ENCODE measurements at places on chromosomes 13 and 19.

GRCh38 chr13:65921933-65922332 is 1308.2 kb downstream of the PCDH9 start:
- no peak for DNase-seq

GRCh38 chr13:26051657-26052311 is at the start of gene SHISA2:
TSS of gene SHISA2 (minus strand) at chr13:26052016. CDS start at chr13:26050975, 1,041 bp downstream.
- DNase-seq = no peak

- no peak for DNase-seq
Observed at GRCh38 chr19:45244133-45244794, 943 bp downstream of the EXOC3L2 start.

DNA sequence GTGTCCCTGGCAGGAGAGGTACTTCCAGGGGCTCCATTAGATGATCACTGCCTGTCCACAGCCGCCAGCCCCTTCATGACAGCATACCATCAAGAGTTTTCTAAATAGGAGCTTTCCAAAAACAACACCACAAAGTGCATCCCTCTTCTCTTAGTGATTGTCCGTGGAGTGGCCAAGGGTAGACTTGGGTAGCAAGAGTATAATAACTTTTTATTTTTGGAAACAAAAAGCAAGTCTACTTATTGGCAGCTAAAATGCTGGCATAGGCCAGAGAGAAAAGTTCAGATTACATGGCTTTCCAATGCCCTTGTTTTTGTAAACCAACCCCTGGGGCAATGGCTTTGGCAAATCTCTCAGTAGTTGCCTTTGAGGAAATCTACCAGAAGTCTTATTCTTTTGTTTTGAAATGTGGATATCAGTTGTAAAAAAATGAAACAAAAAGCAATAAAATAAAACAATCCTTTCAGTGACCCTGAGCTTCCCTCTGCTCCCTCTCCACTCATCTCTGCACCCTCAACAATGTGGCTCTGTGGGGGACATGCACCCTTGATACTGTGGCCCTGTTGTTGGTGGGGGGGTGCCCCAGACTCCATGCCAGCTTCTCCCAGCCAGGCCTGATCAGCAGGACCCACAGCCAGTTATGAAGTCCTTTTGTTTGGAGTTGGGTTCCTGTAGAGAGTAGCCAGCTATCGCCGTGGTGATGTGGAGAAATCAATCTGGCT is 294.1 kb downstream of the DLEU7 start:
- no peak for DNase-seq

DNA sequence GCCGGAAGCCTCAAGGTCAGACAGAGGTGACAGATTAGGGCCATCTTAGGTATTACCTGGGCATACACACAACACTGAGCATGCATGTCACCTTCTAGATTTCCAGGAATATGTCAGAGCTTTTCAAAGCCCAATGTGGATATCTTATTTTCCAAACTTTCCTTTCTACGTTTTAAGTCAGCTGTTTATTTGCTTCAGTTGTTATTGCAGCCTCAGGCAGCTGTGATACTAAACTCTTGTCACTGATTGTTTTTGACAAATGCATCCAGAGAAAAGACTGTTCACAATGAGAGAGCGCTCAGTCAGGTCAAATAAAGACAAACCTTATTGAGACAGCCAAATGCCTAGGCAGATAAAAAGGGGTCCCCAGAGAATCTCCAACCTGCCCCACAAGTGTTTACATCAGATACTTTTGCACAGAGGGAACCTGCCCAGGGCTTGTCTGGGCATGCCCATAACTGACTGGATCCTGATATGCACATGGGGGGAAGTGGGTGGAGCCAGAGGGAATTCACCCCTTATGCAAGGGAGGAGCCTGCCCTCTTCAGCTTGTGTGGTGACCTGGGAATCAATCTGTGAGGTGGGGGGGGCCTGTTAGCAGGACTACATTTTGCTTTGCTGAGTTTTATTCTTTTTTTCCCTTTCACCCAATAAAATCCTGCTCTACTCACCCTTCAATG is 28.5 kb downstream of the MED4 start:
- DNase-seq = no peak

DNA sequence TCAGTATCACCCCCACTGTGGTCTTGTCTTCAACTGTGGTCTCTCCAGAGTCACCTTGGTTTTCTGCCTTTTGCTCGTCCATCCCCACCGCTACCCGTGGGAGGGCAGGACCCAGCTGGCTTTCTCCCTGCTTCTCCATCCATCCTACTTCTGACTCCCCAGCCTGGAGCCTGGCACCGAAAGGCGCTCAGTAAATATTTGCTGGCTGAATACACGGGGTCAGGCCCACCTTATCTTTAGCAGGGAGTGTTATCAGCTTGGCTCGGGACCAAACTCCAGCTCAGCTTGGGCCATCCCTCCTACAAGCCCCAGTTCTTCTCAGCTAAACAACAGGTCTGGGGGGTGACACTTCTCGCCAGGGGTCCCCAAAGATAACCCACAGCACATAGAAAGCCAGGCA is 62.0 kb upstream of the KLF2 start:
- no peak for DNase-seq

DNA sequence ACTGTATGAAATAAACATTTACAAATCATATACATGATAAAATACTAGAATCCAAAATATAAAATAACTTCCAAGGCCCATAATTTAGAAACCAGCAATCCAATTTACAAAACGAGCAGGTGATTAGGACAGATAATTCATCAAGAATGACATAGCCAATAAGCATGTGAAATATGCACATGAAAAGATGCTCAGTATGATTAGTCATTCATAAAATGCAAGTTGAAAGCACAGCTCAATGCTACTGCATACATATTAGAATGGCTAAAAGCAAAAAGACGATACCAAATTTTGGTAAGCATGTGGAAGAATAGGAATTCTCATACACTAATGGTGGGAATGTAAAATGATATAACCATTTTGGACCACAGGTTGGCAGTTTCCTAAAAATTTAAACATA is 837.2 kb upstream of the MIR17HG start:
- no peak for DNase-seq

DNA sequence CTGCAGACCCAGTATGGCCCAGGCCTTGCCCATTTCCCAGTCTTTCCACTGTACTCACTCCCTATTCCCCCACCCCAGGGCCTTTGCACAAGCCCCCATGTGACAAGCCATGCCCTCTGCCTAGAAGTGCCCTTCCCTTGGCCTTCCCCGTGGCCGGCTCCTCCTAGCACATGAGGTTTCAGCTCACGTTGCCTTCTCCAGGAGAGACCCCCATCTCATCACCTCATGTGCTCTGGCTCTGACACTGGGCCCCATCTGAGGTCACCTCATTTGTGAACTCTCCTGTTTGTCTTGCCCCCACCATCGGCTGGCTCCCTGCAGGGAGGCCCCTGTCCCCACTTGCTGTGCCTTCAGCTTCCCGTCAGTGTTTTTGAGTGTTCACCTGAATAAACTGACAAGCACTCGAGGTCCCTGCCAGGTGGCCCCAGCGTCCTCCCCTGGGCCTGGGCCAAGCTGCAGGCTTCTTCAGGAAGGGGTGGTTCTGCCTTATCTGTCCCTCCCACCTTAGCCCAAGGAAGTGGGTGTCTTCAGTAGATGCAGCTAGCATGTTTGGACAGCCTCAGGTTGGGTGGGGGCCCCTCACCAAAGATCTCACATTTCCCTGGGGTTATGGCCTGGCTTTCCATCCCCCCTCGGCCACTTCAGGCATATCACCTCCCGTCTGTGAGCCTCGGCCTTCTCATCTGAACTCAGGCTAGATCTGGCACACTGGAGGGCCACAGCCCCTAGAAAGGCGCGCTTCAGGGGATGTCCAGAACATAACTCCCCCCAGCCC is 3.8 kb upstream of the SLC25A42 start:
- DNase-seq = no peak

GRCh38 chr13:43095771-43096719 is 72.7 kb downstream of the DNAJC15 start:
- no peak for DNase-seq

- DNase-seq = no peak
Observed at GRCh38 chr13:110528371-110528770, 33.2 kb downstream of the RAB20 start.

- no peak for DNase-seq
Observed at GRCh38 chr13:66364346-66364745, 865.8 kb downstream of the PCDH9 start.

- no peak for DNase-seq
Observed at GRCh38 chr13:36847606-36848005, 28.6 kb downstream of the RFXAP start.

DNA sequence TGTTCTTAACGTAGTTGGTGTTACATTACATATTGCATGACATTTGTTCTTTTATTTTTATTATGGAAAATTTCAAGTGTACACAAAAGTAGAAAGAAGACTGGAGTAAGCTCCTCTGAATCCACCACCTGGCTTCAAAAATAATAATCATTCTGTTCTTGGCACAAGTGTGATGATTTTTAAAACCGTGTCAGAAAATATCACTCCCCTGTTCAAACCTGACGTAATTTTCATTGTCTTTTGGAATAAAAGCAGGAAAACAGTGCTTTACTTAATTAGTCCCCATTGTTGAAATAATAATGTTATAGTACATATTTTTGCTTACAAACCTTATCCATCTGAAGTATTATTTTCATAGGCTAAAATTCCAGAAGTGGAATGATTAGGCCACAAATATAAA is 41.3 kb upstream of the SCEL start:
- DNase-seq = no peak

DNA sequence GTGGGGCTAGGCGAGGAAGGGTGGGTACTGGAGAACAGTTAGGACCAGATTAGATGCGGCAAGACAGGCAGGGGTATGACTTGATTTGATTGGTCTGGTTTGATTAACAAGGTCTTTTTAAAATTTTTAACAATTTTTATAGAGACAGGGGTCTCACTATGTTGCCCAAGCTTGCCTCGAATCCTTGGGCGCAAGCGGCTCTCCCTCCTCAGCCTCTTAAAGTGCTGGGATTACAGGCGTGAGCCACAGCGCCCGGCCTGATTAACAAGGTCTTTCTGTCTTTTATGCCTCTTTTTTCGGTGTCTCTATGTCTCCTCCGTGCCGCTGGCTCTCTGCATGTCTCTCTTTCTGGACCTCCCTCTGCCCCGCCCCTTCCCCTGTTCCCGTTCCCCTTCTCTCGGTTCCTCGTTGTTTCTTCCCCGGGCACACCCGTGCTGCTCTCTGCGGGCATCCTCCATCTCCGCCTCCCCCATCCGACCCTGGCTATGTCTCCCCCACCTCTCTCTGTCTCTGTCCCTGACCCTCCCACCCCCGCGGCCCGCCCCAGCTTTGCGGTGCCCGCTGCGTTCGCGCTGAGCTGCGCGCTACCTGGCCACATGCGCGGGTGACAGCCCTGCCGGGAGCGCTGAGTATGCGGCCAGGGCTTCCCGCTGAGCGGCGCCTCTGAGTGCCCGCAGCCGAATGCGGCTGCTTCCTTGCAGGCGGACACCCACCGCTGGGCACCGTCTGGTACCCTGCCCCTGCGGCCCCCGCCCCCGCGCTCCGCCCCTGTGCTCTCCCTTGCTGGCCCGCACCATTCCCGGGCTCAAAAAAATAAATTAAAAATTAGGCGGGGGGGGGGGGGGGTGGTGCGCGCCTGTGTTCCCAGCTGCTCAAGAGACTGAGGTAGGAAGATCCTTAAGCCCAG is 8.1 kb upstream of the SDHAF1 start:
- DNase-seq = no peak

- DNase-seq = no peak
Observed at GRCh38 chr13:78341032-78341431, 262.3 kb downstream of the POU4F1 start.

GRCh38 chr13:93254775-93255174 is 28.2 kb downstream of the GPC6 start:
- DNase-seq = no peak

DNA sequence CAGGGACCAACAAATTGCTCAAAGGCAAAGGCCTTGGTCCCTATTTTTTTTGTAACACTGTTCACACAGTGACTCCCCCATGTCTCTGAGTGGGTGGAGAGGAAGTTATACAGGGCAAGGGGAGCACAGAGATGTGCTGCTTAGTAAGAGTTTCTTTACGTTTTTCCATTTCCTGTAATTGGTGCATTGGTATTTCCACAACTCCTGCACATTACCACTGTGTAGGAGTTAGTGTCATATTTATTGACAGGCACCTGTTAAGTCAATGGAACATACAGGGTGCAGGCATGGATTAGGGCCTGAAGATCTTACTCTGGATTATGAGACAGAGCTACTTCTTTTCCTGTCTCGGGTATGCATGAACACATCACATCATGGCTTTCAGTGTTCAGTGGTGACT is 45.2 kb downstream of the SOX21 start:
- DNase-seq = no peak

DNA sequence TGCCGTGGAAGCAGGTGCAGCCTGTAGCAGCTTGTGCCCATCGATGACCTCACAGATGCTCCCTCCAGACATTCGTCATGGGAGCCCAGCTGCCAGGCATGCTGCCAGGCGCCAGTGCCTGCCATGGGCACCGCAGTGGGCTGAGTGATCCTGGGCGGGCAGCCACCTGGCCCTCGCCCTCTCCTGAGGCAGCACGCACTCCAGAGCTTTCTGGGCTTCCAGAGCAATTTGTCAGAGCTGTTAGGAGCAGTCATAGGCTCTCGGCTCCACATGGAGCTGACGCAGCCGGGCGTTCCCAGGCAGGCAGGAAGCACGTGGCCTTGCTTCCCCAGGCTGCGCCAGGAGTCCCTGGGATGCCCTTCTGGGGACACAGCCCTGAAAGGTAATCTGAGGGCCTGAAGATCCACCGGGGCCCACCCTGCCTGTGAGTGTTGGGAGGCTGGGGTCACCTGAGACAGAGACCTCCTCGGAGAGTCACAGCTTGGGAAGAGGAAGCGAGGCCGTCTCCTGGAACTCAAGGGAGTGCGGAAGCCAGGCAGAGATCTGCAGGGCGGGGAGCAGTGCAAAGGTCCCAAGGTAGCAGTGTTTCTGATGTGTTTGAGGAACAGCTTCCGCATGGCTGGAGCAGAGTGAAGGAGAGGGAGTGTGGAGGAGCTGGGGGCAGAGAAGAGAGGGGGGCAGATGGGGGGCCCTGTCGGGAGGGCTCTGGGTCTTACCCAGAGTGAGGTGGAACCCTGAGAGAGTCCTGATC is 50.6 kb downstream of the DPF1 start:
- no peak for DNase-seq

- no peak for DNase-seq
Observed at GRCh38 chr19:1859331-1859781, 4.0 kb downstream of the KLF16 start.

DNA sequence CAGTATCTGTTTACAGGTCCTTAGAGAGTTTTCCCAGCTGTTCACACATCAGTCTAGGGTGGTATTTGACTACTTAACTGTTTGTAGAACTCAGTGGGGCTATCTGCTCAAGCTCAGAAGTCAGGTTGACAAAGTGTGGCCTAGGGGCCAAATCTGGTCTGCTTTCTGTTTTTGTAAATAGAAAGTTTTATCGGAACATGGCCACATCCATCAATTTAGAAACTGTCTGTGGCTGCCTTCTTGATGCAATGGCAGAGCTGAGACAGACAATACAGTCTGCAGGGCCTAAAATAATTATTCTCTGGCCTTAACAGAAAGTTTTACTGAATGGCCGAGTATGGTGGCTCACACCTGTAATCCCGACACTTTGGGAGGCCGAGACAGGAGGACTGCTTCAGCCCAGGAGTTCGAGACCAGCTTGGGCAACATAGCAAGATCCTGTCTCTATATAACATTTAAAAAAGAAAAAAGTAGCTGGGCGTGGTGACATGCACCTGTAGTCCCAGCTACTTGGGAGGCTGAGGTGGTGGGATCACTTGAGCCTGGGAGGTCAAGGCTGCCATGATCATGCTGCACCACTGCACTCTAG is 2.4 kb downstream of the SMG9 start:
- no peak for DNase-seq

Measured in T-cell (primary cell).